ENCODE measurements at places on chromosomes 5 and 9.

- no peak for DNase-seq
These were observed 332.0 kb downstream of the SPATA31D1 start for GRCh38 chr9:82320566-82320965.

GRCh38 chr5:1409381-1410110 is 35.7 kb downstream of the SLC6A3 start:
- no peak for DNase-seq

GRCh38 chr5:90546216-90546837 is 12.3 kb upstream of the ADGRV1 start:
- no peak for DNase-seq

- DNase-seq: peak; percentile 64
These were observed 7.2 kb downstream of the GAPT start for GRCh38 chr5:58498340-58498942.

DNA sequence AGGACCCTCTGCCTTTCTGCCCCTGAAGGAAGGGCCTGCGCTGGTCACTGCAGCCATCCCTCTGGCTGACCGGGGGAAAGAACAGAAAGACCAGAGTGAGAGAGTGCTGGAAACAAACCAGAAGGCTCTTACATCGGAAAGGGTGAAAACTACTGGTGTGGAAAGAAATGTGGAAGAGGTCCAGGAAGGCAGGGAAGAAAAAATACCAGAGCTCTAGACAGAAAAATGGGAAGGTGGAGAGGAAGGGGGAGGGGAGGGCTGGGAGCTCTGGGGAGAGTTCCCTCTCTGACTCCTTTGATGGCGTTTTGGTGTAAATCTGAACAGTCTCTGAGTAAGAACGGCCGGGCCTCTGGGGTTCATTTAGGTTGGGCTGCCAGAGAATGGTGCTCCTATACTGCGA is 47.7 kb downstream of the COL23A1 start:
- DNase-seq: no peak

DNA sequence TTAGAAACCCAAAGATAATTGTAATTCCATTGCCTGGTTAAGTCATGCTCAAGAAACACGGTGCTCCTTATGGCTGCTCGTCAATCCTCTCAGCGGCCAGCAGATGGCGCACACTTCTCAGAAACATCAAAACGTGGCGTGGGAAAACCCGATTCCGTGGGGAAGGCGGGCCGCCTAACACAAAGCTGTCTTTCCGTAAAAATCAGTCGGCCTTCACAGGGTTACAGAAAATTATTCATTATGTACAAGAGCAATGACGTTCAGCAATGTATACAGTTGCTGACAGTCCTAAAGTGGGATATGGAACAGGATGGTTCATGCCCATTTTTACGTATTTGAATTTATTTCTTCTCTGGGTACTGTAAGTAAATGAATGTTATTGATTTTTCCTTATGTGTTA is 83.5 kb downstream of the PDE4D start:
- DNase-seq: peak; percentile 86

- DNase-seq: peak; percentile 90
These were observed 58.6 kb downstream of the DIAPH1 start for GRCh38 chr5:141560151-141560550.

- no peak for DNase-seq
These were observed 21.8 kb downstream of the IRX4 start for GRCh38 chr5:1860949-1861348.

DNA sequence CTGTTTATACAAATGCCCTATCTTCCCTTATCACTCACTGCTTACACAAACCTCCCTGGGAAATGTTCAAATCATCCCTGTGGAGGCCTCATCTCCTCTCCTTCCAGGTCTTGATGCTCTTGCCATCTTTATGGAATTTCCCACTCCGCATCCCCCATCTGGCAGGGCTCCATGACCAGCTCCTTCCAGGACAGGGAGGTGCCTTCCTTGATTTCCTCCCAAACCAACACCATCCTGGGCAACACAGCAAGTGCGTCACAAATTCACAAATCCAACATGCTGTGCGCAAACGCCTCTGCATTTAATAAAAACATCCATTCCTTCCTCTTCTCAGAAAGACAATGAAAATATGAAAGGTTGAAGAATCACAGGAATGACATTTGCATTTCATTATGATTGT is 51.7 kb downstream of the EPB41L4A start:
- DNase-seq: no peak

DNA sequence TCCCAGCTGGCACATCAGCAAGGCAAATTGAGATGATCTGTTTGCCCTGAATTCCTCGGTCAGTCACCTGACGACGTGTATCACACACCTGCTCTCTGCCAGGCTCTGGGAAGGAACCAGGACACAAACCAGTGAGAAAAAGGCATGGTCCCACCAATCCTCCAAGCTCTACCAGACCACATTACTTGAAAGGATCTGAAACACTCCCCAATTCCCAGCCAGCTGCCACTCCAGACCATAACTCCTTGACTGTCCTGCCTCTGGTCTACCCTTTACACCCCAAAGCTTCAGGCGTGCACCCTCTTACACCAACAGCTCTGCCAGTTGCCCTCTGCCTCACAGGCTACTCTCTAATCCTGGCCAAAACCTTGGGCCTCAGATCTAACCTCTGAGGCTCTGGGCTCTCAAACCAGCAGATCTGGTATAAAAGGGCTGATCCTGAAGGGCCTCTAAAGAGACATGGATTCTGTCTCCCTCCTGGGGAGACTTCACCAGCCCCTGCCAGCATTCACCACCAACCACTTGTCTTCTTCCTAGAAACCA is 6.8 kb downstream of the MGAT1 start:
- no peak for DNase-seq

GRCh38 chr5:139204196-139204595 is 6.0 kb upstream of the SIL1 start:
- peak; percentile 36 for DNase-seq

- DNase-seq: peak; percentile 86
These were observed 7.1 kb upstream of the KLF9 start for GRCh38 chr9:70421272-70422180.

DNA sequence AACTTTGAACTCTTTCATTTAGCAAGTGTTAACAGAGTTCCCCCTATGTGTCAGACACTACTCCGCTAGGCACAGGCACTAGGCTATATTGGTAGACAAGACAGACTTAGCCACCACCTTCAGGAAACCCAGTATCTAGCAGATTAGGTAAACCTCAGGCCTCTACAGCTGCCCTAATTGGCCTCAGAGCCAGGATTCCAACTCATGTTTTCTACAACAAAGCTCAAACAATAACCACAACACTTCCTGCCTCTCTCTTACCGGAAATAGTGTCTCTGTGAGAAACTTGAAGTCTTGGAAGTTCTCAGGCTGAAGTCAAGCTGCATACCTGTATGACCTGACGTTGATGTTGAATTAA is 116.6 kb upstream of the SLC44A1 start:
- DNase-seq: peak; percentile 24

DNA sequence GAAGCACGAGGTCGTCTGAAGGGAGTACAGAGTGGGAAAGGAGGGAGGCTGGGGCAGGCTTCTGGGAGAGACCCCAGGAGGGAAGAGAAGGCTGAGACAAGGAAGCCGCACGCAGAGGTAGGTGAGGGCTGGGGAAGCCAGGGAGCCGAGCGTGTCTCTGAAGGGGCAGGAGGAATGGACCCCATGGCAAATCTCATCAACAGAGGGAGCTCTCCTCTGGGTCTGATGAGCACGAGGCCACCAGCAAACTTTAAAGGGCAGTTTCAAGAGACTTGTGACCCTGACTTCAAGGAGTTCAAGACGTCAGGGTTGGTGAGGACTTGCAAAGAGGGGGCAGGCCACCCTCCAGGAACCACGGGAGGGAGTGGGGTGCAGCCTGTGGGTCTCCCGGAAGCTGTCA is 326.2 kb upstream of the IRX2 start:
- DNase-seq: no peak

- peak; percentile 88 for DNase-seq
These were observed 33.9 kb upstream of the ALDH1B1 start for GRCh38 chr9:38358390-38359296.

- DNase-seq: no peak
These were observed 126.1 kb downstream of the NR2F1-AS1 start for GRCh38 chr5:93454896-93455295.

- peak; percentile 86 for DNase-seq
These were observed 378.9 kb downstream of the KCTD16 start for GRCh38 chr5:144549580-144549979.

DNA sequence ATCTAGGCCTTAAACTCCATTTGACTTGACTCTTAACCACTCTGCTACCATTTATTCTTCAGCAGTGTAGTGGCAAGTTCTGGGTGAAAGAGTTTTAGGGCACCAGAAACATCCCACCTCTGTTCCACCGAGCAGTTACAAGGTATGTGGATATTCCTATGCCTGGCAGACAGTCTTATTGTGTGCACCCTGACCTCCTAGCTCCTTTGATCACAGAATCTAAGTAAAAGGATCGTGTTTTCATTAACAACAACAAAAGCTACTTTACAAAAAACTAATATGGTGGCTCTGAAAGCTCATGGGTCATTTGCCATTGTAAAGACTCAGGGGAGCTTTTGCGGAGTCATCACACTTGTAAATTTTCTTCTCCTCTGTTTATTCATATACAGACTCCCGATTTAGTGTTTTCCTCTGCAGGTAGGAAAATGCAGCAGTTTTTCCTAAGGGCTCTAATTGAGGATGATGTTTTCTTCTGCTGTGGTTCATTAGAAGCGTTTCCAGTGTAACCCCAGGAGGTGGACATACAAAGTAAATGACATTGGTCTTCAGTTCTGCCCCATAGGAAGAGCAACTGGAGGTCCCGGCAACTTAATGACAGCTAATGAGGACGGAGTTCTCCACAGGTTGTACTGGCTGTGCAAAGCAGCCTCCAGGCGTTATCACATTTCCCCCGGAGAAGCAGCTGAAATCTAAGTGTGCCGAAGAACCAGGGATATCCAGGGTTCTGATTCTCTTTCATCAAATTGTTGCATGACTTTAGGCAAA is 78.2 kb downstream of the ATP10B start:
- peak; percentile 97 for DNase-seq

DNA sequence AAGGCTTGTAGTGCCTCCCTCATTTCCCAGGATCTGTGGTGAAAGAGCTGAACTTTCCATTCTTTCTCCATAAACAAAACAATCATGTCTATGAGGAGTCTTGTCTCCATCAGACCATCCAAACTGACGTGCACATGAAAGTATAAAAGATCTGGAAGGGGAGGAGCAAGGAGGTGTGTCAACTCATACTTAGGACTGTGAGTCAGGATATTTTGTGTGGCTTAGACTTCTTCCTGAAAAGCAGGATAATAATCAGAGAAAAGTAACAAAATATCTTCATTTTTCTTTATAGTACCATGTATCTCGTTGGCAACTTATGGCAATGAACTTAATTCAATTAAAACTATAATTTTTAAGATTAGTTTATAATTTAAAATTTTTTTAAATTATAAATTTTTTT is 96.0 kb upstream of the PRRC1 start:
- no peak for DNase-seq

GRCh38 chr5:153613144-153613543 is 122.7 kb downstream of the GRIA1 start:
- DNase-seq: peak; percentile 95

DNA sequence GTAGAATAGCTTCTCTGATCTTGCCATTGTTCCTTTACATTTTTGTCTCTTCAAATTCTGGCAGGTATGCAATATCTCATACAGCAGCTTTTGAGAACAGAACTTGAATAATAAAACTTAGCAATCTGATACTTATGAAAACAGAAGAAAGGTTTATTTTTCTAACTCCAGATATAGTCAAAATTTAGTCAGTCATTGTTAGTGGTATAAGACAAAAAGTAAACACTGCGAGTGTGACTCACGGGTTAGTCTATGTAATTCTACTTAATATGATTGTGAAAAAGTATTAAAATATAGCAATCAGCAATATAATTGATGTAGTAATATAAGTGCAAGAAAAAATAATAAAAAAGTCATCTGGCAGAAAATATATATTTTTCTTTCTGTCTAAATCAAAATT is 910.4 kb downstream of the DNAH5 start:
- no peak for DNase-seq

DNA sequence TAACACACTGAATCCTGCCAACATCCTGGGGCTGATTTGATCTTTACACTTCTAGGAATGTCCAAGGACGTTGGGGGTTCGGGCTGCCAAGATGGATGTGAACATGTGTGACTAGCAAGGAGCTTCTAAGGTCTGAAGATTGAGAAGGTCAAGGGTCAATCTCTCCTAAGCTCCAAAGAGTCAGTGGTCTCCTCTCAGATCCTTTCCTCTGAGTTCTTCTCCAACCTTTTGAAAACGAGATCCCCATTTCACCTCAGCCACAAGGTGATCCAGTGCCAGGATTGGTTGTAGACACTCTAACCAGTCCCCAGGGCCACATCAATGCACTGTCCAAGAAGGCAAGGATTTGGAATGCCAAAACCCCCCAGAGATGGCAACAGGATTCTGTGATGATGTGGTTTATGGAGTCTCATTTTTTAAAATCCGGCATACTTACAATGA is 266.8 kb downstream of the NDUFS4 start:
- DNase-seq: no peak

GRCh38 chr9:97982683-97983588 is at the start of gene ANP32B:
Gene ANP32B (plus strand): TSS chr9:97983341. CDS start chr9:97983556, 215 bp downstream.
- peak; percentile 99 for DNase-seq

GRCh38 chr9:19255821-19256220 is 25.3 kb downstream of the DENND4C start:
- DNase-seq: no peak

DNA sequence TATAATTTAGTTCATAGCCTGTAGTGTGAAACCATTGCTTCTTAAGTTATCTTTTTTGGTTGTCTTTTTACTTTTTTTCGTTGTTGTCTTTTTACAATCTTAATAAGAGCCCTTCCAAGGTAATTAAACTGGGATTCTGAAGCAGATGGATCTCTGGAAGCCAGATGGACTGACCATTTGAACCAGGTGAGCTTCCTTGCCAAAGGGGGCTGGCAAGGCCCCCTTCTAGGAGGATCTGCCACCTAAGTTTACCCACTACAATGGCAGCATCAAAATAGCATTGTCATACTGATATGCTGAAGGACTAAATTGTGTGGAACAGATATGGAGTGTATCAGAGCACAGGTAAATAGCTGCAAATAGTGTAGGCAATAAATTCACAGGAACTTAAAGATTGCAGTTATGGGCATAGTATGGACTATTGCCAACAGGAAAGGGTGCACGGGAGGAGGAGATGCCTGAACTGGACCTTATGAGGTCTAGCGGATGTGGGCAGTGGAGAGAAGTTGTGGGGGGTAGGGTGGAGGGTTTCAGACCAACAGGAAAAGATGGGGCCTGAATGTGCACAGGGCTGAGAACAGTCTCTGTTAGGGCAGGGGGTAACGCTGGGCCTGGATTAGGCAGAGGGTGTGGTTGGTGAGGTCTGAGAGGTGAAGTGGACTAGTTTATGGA is 61.5 kb upstream of the CTXN3 start:
- DNase-seq: no peak

- no peak for DNase-seq
These were observed 3.0 kb downstream of the DAPK1 start for GRCh38 chr9:87500491-87501270.

- DNase-seq: no peak
These were observed at the start of gene PCDHA11 for GRCh38 chr5:140868721-140869554. Gene PCDHA11 (plus strand): TSS chr5:140868957. CDS start chr5:140869104, 147 bp downstream.

Data from NCI-H69 (cell line).